ENCODE measurements at places on chromosomes 16 and 17. TPM values are rescaled to one million over a fixed set of nuclear protein-coding genes. Genes with fewer than 3 reads are reported as not detected.

DNA sequence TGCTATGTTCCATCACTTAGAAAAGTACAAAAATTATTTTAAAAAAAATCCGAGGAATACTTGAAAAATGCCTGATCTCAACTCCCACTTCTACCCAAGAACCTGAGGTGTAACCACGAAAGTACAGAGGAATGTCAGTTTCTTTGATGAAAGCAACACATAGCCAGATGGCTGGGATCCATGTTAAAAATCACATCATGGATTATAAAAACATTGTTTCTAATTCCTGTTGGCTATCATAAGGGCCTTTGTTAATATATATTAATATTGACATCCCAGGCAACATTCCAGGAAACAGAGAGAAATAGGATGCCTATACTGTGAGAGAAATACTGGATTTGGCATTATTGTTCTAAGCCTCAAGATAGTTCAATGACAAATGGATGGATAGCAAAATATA lies 115.3 kb downstream of the SKAP1 start:
- DNase-seq, result no peak
- H3K4me3 ChIP-seq, result no peak overlapping the region
- H3K36me3 ChIP-seq, result no peaks in the 10 kb centered on the region
- H3K27me3 ChIP-seq, result no peaks in the 10 kb centered on the region

- peaks cover 26% of the 10 kb centered on the region for H3K4me1 ChIP-seq
- no peaks in the 10 kb centered on the region for H3K36me3 ChIP-seq
- no peaks in the 10 kb centered on the region for H3K27me3 ChIP-seq
Measured at GRCh38 chr17:1646199-1646875, 805 bp upstream of the SCARF1 start.

Gene CLEC10A
- total RNA-seq, result 3.5 TPM

DNA sequence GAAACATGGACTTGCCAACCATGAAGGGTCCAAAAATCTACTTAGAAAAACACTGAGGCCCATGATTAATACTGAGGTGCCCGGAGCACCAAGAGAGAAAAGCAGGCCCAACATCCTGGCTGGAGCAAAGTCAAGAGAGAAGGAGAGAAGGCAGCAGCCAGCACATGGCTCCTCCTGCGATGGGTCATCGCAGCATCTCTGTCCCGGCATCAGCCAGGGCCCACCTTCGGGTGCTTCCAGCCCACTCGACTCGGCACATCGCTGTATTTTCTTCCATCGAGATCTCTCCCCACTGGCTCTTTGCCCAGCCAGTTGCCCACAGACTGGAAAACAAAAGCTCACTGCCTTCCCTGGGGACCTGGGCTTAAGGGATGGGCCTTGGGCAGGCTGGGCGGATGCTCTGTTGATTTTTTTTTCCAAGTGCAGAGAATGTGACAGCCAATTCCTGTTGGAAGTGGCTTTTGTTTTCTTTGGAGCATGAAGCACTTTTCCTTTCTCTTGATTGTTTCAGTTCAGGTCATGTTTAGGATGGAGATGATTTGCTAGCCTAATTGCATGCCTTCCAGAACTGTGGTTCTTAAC lies 58.1 kb downstream of the CYB5B start:
- DNase-seq, result peak; percentile 48
- H3K4me1 ChIP-seq, result peaks cover 11% of the 10 kb centered on the region
- no peaks in the 10 kb centered on the region for H3K36me3 ChIP-seq
- peak overlapping the region; percentile 72 for H3K27ac ChIP-seq
- H3K27me3 ChIP-seq, result no peaks in the 10 kb centered on the region

DNA sequence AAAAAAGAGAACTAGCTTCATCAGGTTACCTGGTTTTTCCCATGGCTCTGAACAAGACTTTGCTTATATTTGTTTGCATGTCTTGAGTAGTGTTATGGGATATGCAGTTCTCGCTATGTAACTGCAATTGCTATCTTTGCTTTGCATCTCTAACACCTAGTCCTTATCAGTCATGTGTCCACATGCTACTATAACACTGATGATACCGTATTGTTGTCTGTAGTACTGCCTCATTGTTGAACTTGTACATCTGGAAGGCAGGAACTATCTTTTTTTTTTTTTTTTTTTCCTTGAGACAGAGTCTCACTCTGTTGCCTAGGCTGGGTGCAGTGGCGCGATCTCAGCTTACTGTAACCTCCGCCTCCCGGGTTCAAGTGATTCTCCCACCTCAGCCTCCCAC lies 2.5 kb downstream of the PSME3 start:
- H3K27me3 ChIP-seq, result no peaks in the 10 kb centered on the region
- no peak for DNase-seq
- no peaks in the 10 kb centered on the region for H3K36me3 ChIP-seq
- H3K4me3 ChIP-seq, result no peak overlapping the region

GRCh38 chr17:82698974-82699442 lies 510 bp upstream of the RAB40B start:
- H3K27ac ChIP-seq, result no peak overlapping the region
- no peak for DNase-seq
- H3K4me3 ChIP-seq, result peak overlapping the region; percentile 38
- no peaks in the 10 kb centered on the region for H3K27me3 ChIP-seq
- no peaks in the 10 kb centered on the region for H3K36me3 ChIP-seq

DNA sequence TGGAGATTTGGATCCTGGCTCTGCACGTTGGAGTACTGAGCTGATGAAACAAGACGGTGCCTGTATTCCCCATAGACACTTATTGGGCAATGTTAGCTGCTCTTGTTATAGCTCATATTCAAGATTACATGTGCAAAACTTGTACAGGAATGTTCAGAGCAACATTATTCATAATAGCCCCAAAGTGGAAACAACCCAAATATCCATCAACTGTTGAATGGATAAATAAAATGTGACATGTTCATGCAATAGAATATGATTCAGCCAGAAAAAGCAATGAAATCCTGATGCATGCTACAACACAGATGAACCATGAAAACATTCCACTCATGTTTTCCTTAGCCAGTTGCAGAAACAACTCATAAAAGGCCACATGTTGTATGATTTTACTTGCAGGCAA lies 5.7 kb upstream of the SDR42E1 start:
- no peak overlapping the region for H3K27ac ChIP-seq
- H3K36me3 ChIP-seq, result no peaks in the 10 kb centered on the region
- H3K27me3 ChIP-seq, result no peaks in the 10 kb centered on the region
- DNase-seq, result no peak
- H3K4me3 ChIP-seq, result no peak overlapping the region
- no peaks in the 10 kb centered on the region for H3K4me1 ChIP-seq

Gene CDR2L
- 39.5 TPM for total RNA-seq

Gene FOXC2
- total RNA-seq, result 11.2 TPM

Gene SEPTIN12
- total RNA-seq, result 61.0 TPM
